ENCODE measurements at places on chromosomes 12 and 14.

- DNase-seq = peak; percentile 21
Measured at GRCh38 chr12:105523164-105524057, 192.9 kb downstream of the C12orf75 start.

GRCh38 chr14:76924371-76925096, 98.3 kb downstream of the LRRC74A start:
- DNase-seq = peak; percentile 99

DNA sequence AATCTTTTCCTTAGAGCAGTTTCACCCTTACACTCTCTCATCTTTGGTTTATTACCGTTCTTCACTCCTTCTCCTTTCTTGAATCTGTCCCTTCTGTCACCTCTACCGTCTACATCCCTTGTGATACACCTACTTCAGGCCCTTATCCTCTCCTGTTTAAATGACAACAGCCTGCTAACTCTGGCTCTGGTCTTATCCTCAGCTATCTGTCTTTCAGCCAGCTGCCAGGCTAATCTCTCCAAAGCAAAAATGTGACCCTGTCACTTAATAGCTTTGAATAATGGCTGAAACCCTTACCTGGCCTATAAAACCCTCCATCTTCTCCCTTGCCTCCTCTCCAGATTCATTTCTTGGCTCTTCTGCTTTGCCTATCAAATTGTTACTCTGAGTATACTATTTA, 32.3 kb downstream of the BEST3 start:
- peak; percentile 68 for DNase-seq

DNA sequence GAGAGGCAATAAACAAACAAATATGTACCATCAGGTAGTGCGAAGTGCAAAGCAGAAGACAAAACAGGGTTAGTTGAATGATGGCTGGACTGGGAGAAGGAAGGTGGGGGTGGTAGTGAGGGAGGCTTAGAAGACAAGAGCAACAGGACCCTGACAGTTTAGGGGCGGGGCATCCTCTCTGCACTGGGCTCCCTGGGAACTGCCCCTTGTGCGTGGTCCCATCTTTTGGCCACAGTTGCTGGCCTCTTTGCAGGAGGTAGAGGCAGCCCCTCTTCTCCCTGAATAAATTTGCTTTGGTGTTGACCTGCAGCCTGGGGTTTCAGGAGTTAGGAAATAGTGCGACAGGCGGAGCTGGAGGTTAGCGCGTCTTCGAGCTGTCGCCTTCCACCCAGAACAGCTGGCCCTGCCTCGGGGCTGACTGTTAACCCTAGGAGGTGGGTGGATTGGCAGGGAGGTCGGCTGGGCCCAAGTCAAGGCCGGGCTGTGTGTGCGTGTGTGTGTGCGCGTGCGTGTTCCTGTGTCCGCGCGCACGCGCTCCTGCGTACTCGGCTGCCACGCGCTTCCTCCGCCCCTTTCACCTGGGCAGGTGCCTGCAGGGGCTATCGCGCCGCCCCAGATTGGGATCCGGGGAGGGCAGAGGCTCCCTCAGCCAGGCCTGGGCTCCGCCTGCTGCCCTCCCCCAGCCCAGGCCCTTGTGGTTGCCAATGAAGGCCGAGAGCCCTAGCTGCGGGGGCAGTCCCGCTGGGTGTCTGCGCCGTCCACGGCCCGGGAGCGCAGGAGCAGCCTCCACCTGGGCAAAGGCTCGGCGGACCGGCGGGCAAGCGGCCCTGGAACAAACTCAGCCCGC, 180.8 kb downstream of the ADCK1 start:
- peak; percentile 81 for DNase-seq
